Skin of body (tissue), 3 donors: ENCODE measurements at places on chromosomes 4 and X. TPM values are rescaled to one million over a fixed set of nuclear protein-coding genes. Genes with fewer than 3 reads are reported as not detected.

DNA sequence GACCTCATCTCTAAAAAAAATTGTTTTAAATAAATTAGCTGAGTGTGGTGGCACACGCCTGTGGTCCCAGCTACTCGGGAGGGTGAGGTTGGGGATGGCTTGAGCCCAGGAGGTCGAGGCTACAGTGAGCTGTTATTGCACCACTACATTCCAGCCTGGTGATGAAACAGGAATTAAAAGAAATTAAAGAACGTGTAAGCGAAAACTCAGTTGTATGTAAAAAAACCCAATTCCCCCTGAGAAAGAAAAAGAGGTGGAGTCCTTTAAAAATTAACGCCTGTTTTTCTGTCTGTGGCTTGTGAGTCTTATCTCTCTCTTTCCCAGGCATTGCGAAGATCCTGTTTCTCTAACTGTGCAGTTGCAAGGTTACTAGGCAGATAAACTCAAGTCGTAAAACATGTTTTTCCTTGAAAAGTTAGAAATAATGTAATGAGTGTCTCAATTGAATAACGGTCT lies 22.1 kb downstream of the EPGN start:
- no peak for DNase-seq

DNA sequence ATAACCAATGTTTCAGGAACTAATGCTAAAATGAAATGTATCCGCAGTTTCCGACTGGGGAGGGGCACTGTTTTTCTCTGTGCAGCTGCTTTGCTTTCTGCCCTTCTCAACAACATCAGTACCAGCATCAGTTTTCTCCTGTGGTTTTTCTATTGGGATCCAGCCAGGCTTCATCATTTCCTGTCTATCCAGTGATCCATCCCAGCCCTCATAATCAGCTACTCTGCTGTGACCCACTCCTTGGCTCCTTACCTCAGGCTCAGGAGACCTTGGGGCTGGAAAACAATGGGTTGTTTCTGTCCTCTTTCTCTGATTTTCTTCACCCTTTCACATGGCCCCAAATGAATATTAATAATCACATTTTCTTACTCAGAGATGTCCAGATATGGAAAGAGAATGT lies 222.2 kb upstream of the DKK2 start:
- DNase-seq: no peak

GRCh38 chrX:109623997-109624396 lies 975 bp downstream of the KCNE5 start:
- DNase-seq: no peak

Gene NAT8L
- total RNA-seq: 1.2 TPM

- peak; percentile 63 for DNase-seq
Observed at GRCh38 chr4:128358231-128358912, 70.8 kb upstream of the PGRMC2 start.

Gene PRMT9
- total RNA-seq: 14.2 TPM

DNA sequence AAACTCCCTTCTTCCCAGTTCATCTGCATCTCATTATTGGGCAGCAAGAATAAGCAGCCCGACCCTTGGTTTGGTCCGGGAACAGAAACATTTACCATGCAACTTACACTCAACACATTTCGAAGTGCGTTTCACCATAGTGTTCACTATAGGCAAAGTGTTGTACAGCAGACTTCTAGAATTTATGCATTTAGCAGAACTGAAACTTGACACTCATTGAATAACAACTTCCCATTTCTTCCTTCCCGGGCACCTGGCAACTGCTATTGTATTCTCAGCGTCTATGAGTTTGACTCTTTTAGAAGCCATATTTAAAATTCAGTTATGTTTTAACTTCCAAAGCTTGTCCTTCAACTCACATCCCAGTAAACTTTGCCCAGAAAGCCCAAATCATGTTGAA lies 840.6 kb downstream of the NLGN4X start:
- no peak for DNase-seq
